ENCODE measurements at places on chromosomes 1 and 21.

GRCh38 chr1:86197206-86197855 is 40.8 kb upstream of the COL24A1 start:
- no peak for DNase-seq

DNA sequence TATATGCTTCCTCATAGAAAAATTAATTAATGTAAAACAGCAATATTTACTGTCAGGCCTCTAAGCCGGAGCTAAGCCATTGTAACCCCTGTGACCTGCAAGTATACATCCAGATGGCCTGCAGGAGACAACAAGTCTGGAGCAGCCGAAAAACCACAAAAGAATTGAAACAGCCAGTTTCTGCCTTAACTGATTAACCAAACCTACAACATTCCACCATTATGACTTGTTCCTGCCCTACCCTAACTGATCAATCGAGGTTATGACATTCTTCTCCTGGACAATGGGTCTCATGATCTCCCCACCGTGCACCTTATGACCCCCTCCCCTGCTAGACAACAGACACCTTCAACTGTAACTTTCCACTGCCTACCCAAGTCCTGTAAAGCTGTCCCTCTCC is 205.8 kb upstream of the DUSP10 start:
- no peak for DNase-seq

- no peak for DNase-seq
These were observed 94.1 kb downstream of the COL24A1 start for GRCh38 chr1:86062453-86062852.

DNA sequence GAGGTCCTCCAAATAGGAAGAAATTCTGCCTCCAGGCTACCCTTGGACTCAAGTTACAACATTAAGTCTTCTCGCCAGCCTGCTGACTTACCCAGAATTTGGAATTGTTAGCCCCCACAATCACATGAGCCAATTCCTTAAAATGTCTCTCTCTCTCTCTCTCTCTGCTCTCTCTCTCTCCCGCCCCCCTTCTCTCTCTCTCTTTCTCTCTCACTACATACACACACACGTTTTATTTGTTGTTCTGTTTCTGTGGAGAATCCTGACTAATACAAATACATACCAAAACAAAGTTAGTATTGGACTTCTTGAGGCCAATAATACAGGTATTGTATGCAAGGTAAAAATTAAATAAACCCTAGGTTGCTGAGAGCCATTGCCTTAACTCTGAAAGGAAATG is 72.1 kb downstream of the TNFSF18 start:
- no peak for DNase-seq

DNA sequence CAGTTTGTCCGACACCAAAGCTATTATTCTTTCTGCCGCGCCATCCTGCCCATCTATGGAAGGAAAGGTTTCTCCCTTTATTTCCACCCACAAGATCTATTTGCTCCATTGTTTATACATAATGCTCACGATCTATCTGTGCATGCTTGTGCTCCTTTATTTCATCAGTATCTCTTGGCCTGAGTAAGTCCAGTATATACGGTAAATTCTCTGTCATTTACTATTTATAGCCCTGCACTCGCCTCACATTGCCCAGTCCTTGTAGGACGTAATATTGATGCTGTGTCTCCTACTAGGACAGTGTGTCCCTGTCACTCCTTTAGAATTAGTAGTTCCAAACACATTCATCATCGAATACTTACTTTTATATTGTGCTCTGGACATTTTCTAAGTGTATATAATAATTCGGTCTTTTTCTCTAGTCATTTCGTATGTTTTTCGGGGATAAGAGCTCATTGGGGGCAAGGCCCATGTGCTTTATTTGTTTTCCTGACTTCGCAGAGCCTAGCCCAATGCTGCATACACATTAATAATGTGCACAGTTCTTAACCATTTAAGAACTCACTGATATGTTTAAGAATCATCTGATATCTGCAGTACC is 3.1 kb upstream of the NID1 start:
- no peak for DNase-seq

- peak; percentile 67 for DNase-seq
These were observed 12.7 kb downstream of the TFF2 start for GRCh38 chr21:42337830-42338728.

GRCh38 chr1:56910441-56910985 is 55.3 kb downstream of the C8B start:
- DNase-seq = no peak

DNA sequence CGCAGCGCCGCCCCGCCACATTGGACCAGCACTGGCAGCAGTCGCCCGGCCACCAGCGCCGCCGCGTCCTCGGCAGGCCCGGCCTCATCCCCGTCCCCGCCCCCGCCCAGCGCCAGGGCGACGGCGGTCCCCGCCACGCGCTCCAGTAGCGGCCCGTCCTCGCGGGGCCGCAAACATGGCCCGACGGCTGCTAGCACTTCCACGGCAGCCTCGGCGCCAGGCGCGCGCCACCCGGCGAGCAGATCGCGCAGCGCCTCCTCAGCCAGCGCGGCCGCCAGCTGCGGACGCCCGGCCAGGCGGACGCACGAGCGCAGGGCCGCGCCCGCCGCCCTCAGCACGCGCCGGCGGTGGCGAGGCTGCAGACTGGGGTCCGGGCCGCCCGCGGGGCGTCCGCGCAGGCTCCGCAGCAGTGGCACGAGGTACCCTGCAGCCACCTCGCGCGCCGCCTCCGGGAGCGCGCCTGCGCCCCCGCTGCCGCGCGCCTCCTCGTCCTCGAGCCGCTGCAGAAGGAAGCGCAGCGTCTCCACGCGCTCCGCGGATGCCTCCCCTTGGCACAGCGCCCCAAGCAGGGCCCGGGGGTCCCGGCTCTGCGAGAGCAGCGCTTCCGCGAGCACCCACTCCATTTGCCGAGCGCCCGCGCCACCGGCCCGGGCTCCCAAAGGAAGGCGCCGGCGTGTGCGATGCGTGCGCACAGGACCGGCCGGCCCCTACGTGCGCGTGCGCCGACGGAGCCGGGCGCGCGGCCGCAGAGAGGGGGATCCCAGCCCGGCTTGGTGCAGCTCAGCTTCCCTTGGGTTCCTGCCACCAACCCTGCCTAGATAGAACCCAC is at the start of gene TARBP1:
Gene TARBP1 (minus strand): TSS at position 699 of the 829 bp plus-strand sequence. CDS start 76 bp downstream, at position 623.
- no peak for DNase-seq

DNA sequence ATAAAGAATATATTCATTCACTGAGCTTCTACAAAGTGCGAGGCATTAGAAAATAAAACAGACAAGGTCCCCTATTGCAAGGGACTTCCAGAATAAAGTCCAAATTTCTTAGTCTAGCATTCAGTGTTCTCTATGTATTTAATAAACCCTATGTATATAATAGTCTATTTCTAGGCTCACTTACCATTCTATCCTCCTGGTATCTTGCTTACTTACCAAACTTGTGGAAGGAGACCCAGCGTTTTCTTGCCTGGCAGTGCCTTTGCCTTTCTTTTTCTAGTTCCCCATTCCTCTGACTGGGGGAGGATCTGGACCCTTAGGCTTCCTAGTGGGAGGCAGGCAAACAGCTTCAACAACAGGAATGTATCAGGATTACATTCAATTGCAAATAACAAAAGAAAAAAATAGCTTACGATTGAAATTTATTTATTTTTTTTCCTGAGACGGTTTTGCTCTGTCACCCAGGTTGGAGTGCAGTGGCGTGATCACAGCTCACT is 690 bp upstream of the RNF19B start:
- no peak for DNase-seq

DNA sequence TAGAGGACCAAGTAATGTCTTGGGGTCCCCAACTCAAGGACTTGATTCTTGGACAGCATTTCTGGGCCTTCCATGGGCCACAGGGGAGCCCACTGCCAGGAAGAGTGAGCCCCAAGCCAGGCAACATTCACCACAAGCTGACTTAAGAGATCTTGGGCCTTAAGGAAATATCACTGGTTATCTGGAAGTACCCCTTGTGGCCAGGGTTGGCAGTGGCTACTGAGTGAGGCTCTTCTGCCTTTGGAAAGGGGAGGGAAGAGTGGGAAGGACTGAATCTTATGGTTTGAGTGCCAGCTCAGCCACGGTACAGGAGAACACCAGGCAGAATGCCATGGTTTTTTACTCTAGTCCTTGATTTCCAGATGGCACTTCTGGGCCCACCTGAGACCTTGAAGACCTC is 228.9 kb upstream of the RGS18 start:
- no peak for DNase-seq

- no peak for DNase-seq
These were observed 40.7 kb upstream of the PIGV start for GRCh38 chr1:26747048-26747447.

DNA sequence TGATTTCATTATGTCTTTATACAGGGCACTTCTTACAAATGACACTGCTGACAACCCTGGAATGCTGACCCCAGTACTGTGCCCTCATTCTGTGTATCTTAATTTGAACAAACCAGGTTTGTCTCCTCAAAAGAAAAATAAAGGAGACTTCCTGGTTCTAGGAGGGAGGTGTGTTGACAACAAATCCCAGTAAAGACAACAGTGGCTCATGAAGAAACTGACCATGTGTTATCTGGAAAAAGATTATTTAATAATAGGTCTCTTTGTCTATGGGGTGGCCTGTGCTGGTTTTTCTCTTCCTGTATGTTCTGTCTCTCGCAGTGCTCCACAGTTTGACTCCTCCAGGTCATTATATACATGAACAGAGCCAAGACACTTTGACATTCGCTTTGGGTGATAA is 454.6 kb downstream of the LMO4 start:
- no peak for DNase-seq
